ENCODE measurements at places on chromosomes 7 and 10.

DNA sequence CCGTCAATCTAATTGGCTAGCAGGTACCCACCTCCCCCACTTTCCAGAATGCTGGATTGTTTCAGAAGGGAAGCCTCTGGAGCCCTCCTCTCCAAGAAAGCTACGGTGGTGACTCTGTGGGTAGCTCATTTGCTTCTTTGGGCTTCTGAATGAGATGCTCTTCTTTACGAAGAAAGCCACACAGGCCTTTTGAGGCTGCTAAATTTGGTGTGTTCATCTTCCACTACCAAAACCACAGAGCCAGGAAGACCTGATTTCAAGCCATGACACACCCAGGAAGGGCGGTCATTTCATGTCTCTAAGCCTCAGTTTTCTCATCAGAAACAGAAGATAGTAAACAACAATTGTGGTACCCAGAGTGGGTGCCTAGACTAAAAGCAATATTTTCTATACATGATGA lies 901.2 kb downstream of the KCNMA1 start:
- H3K27me3 ChIP-seq: peaks cover 6% of the 10 kb centered on the region
- DNase-seq: no peak
- H3K27ac ChIP-seq: no peak overlapping the region
- no peaks in the 10 kb centered on the region for H3K36me3 ChIP-seq

DNA sequence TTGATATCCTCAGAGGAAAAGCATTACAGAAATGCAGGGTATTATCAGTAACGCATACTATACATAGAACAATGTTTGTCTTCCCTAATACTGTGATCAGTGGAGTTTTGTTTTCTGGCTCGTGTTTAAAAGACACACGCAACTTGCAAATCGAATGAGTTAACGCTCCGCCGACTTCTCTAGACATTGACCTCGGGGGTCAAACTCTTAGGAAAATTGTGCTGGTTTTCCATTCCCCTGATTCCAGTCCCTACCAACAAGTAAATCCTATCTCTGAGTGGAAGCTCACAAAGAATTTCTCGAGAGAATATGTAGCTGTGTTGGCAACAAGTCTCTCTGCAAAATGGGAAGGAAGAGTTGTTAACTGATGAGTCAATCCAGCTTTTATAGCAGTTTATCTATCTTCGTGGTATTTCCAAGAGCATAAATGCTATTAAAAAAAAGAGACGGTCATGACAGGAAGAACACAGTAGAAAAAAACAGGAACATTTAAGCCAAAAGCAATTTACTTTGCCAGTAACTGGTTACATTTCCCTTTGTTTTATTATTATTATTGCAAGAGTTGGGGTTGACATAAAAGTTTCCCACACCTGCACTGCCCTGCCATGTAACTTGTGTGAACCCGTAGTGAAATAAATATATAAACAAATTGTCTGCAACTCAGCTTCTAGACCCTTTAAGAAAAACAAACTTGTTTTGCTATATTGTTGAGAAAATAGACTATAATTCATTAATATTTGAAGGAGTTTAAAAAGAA lies 144.4 kb downstream of the ARID5B start:
- H3K4me1 ChIP-seq: peaks cover 59% of the 10 kb centered on the region
- no peak for DNase-seq
- H3K4me3 ChIP-seq: no peak overlapping the region
- H3K27ac ChIP-seq: peak overlapping the region; percentile 45
- H3K27me3 ChIP-seq: no peaks in the 10 kb centered on the region
- no peaks in the 10 kb centered on the region for H3K36me3 ChIP-seq

GRCh38 chr7:142642316-142642715 lies 107.0 kb upstream of the PRSS1 start:
- no peak overlapping the region for H3K27ac ChIP-seq
- H3K4me1 ChIP-seq: no peaks in the 10 kb centered on the region
- H3K27me3 ChIP-seq: peaks cover 20% of the 10 kb centered on the region
- H3K36me3 ChIP-seq: no peaks in the 10 kb centered on the region
- no peak for DNase-seq
- no peak overlapping the region for H3K4me3 ChIP-seq

GRCh38 chr7:159144758-159145489 lies at the start of gene VIPR2:
Gene VIPR2 (minus strand): TSS chr7:159144867. CDS start chr7:159144771, 96 bp downstream.
- H3K36me3 ChIP-seq: no peaks in the 10 kb centered on the region
- H3K27ac ChIP-seq: no peak within 1 kb of the TSS
- peaks cover 9% of the 10 kb centered on the region for H3K4me1 ChIP-seq
- peaks cover 59% of the 10 kb centered on the region for H3K27me3 ChIP-seq
- DNase-seq: no peak

DNA sequence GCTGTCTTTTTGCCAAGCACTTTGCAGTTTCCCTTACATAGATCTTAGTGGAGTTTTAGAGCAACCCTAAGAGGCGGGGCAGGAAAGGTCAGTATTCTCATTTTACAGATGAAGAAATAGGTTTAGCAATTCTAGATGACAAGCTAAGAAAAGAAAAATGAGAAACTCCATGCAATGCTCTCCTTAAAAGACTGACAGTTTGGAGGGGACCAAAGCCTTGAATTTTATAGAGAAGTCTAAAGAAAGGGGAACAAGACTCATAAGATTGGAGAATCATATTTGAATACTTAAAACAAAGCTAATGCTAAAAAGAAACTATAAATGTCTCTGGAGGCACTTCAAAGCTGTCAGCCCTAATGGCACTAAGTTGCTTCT lies 19.6 kb downstream of the CEP55 start:
- H3K4me1 ChIP-seq: no peaks in the 10 kb centered on the region
- H3K36me3 ChIP-seq: peaks cover 26% of the 10 kb centered on the region
- no peaks in the 10 kb centered on the region for H3K27me3 ChIP-seq
- no peak overlapping the region for H3K4me3 ChIP-seq
- DNase-seq: no peak

GRCh38 chr7:67484244-67484751 lies 487.7 kb downstream of the TYW1 start:
- peaks cover 5% of the 10 kb centered on the region for H3K4me1 ChIP-seq
- peak; percentile 50 for DNase-seq
- H3K36me3 ChIP-seq: no peaks in the 10 kb centered on the region
- H3K27me3 ChIP-seq: peaks cover 31% of the 10 kb centered on the region
- peak overlapping the region; percentile 59 for H3K4me3 ChIP-seq
- no peak overlapping the region for H3K27ac ChIP-seq

DNA sequence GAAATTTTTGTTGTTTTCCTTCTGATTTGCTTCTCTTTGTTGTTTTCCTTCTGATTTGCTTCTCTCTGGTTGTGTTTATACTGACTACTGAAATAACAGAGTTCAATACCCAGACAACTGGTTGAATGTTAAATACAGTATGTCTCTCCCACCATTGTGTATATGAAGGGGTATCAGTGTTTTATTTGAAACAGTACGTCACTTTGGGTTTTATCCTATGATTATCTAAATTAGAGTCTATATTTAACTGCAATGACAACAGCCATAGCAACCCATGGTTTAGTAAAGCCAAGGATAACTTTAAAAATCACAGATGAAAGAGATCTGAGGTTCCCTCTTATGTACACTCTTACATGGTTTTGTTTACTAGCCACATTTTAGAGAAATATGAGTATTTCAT lies 141.3 kb downstream of the GNAT3 start:
- no peak overlapping the region for H3K27ac ChIP-seq
- H3K4me1 ChIP-seq: peaks cover 16% of the 10 kb centered on the region
- no peak for DNase-seq

DNA sequence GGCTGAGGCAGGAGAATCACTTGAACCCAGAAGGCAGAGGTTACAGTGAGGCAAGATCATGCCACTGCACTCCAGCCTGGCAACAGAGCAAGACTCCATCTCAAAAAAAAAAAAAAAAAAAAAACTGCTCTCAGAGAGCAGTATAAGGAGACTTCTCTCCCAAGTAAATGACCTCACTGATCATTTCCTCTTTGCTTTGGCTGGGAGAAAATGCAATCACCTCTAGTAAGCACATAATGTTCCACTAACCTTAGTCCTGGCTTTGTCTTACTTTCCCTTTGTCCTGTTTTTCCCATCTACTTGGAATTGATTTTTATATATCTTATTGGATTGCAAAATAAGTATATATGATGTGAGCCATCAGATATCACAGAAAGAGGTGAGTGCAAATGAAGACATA lies 2.5 kb downstream of the SLC25A13 start:
- no peak overlapping the region for H3K4me3 ChIP-seq
- peaks cover 10% of the 10 kb centered on the region for H3K4me1 ChIP-seq
- H3K27ac ChIP-seq: no peak overlapping the region
- no peak for DNase-seq
- peaks cover 2% of the 10 kb centered on the region for H3K36me3 ChIP-seq

GRCh38 chr7:93350338-93350737 lies 118.2 kb downstream of the VPS50 start:
- H3K36me3 ChIP-seq: no peaks in the 10 kb centered on the region
- no peaks in the 10 kb centered on the region for H3K4me1 ChIP-seq
- no peak overlapping the region for H3K4me3 ChIP-seq
- H3K27me3 ChIP-seq: no peaks in the 10 kb centered on the region
- DNase-seq: no peak
